ENCODE measurements at places on chromosomes 12 and 14.

DNA sequence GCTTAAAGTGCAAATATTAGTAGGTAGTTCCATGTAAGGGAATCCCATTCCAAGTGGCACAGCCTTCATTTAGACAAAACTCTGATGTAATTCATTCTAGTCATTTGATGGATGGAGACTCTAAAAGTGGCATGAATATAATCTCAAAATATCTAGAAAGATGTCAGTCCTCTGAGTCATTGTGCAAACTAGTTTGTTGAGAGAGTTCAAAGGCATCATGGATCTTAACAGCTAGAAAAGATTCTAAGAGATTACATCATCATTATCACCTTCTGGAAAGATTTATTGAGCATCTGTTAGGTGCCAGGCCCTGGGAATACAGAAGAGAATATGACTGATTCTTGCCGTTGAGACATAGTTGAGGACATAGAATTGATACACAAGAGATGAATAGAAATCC, 30.7 kb downstream of the CRADD start:
- DNase-seq: no peak

DNA sequence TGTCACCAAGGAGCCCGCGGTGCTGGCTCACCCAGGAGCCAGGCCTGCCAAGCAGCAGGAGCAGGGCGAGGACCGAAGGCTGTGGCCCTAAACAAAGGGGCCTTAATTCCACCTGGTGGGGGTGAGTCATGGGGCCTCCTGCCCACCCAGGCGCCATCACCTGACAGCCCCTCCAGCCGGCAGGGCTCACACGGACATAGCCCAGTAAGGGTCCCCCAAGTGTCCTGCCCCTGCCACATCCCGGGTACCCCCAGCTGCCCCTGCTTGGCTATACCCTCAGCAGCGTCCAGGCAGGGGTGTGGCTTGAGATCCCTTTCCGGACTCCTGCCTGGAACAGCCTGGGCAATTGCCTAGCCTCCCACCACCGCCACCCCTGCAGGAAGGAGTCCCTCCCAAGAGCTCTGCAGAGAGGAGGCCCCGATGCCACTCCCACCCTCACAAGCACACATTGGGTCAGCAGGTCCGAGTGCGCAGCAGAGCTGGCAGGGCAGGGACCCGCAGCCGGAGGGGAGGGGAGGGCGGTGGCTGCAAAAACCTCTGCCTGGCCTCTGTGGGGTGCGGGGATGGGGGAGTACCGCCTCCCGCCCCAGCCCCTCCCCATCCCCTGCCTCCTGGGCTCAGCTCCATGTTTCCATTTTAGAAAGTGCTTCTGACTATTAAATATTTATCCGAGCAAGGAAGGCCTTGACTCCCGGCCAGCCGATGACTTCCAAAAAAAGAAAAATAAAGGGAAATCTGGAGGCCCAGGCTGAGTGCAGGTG, 4.6 kb downstream of the AHNAK2 start:
- no peak for DNase-seq

DNA sequence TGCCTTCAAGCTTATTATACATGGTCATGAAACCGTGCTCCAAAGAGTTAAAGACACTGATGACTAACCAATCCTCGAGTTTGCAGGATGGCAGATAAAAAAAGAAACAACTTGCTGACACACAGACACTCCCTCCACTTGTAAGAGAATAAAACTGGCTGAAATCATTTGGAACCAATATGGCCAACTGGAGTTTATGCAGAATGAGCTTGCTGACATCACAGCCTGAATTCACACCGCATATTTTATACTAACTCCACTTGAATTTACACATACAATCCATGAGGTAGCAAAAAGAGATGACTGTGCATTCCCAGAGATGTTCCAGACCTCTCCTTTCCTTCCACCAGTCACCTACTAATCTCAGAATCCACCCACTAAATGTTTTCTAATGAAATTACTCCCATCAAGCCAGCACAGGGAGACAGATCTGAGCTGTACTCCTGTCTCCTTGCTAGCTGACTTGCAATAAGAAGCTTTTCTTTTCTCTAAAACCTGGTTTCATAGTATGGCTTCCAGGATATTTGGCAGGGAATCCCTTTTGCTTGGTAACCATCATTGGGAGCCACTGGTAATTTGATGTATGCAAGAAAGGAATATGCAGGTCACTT, 15.8 kb upstream of the PTPRR start:
- no peak for DNase-seq

GRCh38 chr12:29616664-29617406, 119.3 kb upstream of the OVCH1 start:
- no peak for DNase-seq

All from RPMI8226 (cell line).